ENCODE measurements at places on chromosomes 3 and 15.

GRCh38 chr3:53800041-53800906, 45.9 kb downstream of the CHDH start:
- no peak for DNase-seq

GRCh38 chr3:109117939-109118338, at the start of gene MORC1:
MORC1 (minus strand) TSS chr3:109118134; CDS start chr3:109118059, 75 bp downstream.
- DNase-seq: no peak

- peak; percentile 9 for DNase-seq
These were observed 559 bp upstream of the LRRN1 start for GRCh38 chr3:3798631-3799113.

DNA sequence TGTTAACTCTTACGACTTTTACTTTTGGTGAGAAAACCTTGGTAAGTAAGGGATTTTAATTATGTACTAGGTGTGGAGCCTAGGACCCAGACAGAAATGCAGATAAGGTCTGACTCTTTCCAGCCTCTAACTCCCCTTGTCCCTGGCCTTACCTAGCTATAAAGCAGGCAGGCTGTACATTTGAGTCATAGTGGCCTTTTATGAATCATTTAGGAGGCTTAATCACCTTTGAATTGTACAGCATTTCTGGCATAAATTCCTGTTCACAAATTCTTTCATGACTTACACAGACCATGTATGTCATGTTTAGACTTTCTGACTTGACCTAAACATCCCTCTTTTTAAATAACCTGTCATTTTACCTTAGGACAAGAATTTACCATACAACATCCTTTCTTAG, 47.4 kb downstream of the CHCHD4 start:
- DNase-seq: no peak

- no peak for DNase-seq
These were observed 229.8 kb downstream of the TBL1XR1 start for GRCh38 chr3:176967522-176967921.

- DNase-seq: no peak
These were observed 16.1 kb downstream of the NANOGP8 start for GRCh38 chr15:35068846-35069475.

DNA sequence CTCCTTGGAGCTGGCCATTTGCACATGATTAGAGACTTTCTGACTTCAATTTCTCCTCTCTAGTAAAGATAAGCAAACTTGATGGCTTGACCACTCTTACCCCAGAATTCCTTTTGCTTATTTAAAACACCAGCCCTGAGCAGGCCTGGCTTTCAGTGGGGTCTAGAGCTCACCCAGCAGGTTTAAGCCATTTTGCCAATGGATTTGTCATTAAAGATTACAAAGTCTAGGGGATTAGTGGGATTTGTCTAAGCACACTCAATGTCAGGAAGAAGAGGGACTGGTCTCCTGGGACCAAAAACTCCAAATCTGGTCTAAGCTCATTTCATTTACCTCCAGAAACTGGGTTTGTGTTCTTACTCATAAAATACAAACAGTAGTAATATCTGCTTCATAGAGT, 57.3 kb upstream of the SNTN start:
- no peak for DNase-seq
